CD4-positive, CD25-positive, alpha-beta regulatory T cell (primary cell): ENCODE measurements at places on chromosomes 7 and 10. TPM values are rescaled to one million over a fixed set of nuclear protein-coding genes. Genes with fewer than 3 reads are reported as not detected.

- DNase-seq: no peak
These were observed 92.5 kb downstream of the TRIL start for GRCh38 chr7:28865601-28866144.

- no peak for DNase-seq
These were observed 184.2 kb downstream of the ADARB2 start for GRCh38 chr10:1552881-1553670.

GRCh38 chr7:70153933-70154332, 555.7 kb downstream of the AUTS2 start:
- DNase-seq: no peak

- DNase-seq: no peak
These were observed 294.9 kb upstream of the MKLN1 start for GRCh38 chr7:131032786-131033185.

GRCh38 chr10:122513053-122513452, 47.5 kb upstream of the DMBT1 start:
- no peak for DNase-seq

DNA sequence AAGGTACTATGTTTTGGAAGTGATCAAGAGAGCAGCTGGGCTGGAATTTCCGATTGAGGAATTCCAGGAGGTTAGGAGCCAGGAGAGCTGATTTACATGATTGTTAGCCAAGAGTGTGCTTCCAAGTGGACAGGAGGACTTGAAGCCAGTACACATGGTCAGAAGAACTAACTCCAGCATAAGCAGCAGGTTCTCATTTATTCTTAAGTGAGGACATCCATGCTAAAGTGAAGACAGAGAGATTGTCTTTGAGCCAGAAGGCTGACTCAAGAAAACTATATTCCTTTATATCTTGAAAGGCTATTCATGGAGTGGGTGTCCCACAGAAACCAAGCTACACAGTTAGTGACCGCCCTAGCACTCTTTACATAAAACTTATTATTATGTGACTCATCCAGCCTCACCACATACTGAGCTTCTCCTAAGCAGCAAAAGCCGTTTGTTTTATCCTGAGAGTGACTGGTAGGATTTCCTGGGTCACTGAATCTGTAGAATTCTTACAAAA, 56.7 kb upstream of the SEMA3A start:
- DNase-seq: no peak

GRCh38 chr7:142800088-142800487, 29.3 kb downstream of the PRSS2 start:
- DNase-seq: peak; percentile 46

DNA sequence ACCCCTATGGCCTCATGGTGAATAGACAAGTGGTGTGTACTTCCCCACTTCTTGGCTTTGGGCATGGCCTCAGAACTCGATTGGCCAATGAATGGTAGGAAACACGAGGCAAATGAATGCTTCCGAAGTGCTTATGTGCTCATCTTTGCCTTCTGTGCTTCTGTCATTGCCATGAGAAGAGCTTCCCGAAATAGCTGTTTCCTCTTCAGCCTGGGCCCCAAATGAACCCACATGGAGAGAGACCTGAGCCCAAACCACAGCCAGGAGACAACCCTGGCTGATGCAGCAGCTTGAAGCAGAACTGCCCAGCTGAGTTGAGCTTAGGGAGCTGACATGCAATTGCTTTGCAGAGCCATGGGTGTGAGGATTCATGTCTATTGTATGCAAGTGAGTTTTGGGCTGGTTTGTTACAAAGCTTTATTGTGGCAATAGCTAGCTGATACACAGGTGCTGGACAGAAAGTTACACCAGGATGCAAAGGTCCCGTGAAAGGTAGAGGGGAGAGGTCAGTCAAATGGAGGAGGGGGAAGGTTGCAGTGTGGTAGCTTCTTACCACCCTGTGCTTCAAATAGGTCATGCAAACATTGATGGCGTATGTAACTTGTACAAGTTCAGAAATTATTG, 328.2 kb downstream of the PLXNA4 start:
- no peak for DNase-seq

DNA sequence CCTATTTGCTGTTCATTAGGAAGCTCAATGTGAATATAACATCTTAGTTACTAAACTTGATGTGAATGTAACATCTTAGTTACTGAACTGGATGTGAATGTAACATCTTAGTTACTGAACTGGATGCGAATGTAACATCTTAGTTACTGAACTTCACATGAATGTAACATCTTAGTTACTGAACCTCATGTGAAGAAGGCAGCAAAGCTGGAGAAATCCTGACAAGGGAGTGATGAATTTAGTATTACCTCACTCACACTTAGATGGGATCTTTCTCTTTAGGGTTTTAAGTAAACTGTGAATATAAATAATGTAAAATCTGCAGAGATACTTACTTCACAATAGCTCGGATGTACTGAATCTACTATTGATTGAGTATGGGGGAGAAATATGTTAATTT, 73.6 kb downstream of the ETV1 start:
- no peak for DNase-seq

DNA sequence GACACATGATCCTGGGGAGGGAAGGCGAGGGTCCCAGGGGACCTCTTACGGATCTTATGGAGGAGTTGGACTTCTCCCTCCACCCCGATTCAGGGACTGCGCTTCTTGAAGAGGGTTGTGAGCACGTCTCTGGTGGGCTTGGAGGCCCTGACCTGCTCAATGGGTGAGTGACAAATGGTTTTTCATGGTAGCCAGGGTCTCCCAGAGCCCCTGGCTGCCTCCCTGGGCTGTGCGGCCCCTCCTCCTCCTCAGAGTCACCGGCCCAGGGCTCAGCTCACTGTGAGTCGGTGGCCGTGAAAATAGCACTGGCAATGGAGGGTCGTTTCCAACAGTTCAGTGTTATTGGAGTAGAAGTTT, 26.6 kb downstream of the INPP5A start:
- DNase-seq: no peak

GRCh38 chr7:46707973-46708372, 786.9 kb upstream of the IGFBP3 start:
- no peak for DNase-seq

- DNase-seq: no peak
These were observed 6.5 kb upstream of the HERPUD2 start for GRCh38 chr7:35701287-35701900.

GRCh38 chr10:91313796-91314485, 93.5 kb downstream of the PCGF5 start:
- peak; percentile 51 for DNase-seq

DNA sequence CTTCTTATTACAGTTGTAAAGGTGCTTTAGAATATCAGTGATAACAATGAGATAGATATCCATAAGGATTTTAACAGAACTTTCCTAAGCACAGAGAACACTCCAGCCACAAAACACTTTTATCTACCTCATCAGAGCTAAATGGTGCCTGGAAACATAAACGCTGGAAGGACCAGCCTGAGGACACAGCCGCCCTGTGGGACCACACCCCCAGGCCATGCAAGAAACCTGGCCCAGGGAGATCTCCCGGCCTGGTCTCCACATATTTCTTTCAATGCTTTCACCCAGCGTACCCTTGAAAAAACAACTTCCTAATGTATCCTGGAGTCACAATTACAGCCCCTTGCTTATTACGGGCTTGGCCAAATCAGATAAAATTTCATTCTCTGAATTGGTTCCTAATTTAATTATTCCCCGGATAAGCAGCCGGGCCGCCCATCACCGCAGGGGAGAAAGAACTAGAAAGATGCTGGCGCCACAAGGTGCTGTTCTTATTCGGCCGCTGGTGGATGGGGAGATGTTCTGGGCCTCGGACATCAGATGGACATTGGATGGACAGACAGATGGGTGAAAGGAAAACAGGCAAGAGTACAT, 11.8 kb downstream of the CHST15 start:
- DNase-seq: no peak

DNA sequence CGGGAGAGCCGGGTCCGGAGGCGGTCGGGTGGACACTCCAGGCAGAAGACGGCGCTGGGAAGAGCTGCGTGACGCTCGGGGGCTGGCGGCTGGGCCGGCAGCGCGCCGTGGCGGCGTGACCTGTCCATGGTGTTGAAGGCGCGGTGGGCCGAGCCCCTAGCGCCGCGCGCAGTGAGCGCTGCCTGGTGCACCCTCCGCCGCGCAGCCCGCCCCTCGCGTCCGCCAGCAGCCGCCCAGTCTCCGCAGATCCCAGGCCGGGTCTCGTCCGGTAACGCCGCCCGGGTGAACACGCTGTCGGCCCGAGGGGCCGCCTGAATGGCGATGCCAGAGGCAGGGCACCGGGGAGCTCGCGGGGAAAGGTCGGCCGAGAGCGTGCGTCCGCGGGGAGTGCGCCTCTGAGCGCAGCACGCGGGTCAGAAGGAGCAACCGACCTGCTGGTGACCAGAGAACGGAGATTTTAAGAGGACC, 657 bp upstream of the TMEM178B start:
- DNase-seq: peak; percentile 16

- DNase-seq: no peak
These were observed 134.8 kb upstream of the BMPER start for GRCh38 chr7:33770576-33770975.

DNA sequence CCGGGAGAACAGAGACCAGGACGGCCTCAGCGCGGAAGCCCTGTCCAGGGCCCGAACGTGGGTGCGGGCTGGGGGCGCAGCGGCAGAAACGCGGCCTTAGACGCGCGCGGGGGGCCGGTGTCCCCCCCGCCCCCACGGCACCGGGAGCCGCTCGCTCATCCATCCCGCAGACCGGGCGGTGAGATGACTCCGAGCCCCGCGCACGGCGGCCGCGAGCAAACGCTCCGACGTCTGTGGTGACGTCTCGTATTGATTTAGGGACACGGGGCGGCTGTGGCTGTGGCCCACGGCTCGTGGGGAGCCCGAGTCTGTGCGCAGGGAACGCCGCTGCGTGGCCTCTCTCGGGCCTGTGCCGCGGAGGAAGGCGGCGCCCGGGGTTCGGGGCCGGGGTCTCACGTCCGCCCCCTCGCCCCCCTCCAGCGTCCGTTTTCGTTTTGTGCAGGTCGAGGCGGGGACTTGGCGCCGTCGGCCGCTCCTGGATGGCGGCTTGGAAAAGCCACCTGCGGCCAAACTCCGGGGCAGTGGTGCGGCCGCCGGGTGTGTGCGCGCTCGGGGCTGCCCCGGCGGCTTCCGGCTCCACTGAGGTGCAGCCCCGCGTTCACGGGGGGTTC, 1.0 kb upstream of the NKX6-2 start:
- DNase-seq: no peak

DNA sequence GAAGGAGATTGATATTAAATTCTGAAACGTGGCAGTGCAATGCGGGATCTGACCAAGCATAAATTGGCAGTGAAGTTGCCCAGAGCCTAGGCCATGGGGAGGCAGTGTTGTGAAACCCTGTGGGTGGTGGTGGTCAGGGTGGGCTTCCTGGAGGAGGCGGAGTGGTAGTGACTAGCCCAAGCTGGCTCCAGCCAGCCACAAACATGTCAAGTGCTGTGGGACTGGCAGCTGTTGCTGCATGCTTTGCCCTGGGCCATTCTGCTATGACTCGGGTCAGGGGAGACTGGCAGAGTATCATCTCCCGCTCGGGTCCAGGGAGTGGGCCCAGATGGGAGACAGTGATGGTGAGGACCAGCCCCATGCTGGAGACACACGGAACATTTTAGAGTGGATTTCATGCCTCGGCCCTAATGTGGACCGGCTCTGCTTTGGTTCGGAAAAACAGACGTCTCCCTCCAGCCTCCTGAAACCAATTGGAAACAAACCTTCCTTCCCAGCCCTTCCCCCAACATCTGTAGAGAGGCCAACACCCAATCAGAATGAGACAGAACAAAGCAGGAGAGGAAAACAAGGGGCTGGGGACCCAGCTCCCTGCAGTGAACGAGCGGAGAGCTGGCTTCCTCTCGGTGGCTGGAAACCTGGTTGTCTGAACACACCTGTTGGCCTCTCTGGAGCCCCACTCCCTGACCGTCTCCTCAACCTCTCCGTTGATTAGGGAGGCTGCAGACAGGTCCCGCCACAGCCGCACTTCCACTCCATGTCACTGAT, 58.2 kb downstream of the TMEM270 start:
- DNase-seq: no peak

- DNase-seq: no peak
These were observed 91.5 kb upstream of the EFCAB10 start for GRCh38 chr7:105672801-105673200.

Gene CACUL1
- 23.4 TPM for polyA plus RNA-seq

Gene NACAD
- polyA plus RNA-seq: not detected

Gene ARID5B
- 67.2 TPM for polyA plus RNA-seq

Gene TMEM213
- not detected for polyA plus RNA-seq

Gene ZNF853
- polyA plus RNA-seq: 0.45 TPM

Gene PIP
- polyA plus RNA-seq: not detected
